Dermis microvascular lymphatic vessel endothelial cell (primary cell): ENCODE measurements at places on chromosomes 13 and 19.
A peak's percentile ranks its signal among the peaks of the same experiment; 100 is the strongest.

DNA sequence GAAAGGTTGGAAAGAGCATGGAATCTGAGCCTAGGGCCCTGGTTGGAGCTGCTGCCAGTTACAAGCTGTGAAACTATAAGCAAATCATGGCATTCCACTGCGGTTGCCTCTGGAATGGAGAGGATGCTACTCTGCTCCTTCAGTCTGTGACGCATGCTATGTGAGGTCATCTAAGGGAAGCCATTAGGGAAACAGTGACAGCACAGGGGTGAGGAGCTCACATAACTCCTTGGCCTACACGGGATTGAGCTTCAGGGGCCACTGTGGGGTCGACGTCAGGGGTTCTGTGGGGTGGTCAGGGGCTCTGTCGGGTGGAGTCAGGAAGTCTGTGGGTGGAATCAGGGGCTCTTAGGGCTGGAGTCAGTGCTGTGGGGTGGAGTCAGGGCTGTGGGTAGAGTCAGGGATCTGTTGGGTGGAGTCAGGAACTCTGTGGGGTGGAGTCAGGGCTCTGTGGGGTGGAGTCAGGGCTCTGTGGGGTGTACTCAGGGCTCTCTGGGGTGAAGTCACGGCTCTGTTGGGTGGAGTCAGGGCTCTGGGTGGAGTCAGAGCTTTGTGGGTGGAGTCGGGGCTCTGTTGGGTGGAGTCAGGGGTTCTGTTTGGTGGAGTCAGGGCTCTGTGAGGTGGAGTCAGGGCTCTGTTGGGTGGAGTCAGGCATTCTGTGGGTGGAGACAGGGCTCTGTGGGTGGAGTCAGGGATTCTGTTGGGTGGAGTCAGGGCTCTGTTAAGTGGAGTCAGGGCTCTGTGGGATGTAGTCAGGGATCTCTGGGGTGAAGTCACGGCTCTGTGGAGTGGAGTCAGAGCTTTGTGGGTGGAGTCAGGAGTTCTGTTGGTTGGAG, 35.8 kb upstream of the MEDAG start:
- no peak for DNase-seq

GRCh38 chr13:34162544-34162933, 344.6 kb downstream of the RFC3 start:
- no peak for DNase-seq

GRCh38 chr13:27481766-27482165, 31.4 kb upstream of the MTIF3 start:
- DNase-seq: peak; percentile 46

DNA sequence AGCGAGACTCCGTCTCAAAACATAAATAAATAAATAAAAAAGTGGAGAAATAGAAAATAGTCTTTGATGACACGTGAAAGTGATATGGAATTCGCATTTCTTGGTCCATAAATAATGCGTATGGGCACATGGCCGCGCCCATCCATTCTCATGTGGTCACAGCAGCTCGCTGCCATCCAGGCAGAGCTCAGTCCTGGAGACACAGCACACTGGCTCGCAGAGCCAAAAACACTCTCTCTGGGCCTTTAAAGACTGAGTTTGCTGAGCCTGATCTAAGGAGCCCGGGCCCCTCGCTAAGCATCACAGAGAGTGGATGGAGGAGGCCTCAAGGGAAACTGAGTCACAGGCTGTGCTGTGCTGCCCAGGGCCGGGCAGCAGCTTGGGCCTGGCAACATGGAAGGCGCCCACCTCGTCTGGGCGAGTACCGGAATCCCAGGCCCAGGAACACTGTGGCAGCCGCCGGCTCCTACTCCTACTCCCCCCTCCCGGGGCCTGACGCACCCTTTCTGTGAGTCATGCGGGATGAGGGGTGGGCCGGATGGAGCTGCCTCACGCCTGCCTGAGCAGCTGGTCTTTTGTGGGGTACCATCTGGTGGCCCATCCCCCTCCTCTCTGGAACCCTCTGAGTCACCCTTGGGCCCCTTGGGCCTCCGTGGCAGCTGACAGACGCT, 28.9 kb upstream of the CACTIN start:
- DNase-seq: no peak

GRCh38 chr19:11020982-11021759, 60.3 kb downstream of the SMARCA4 start:
- DNase-seq: no peak

DNA sequence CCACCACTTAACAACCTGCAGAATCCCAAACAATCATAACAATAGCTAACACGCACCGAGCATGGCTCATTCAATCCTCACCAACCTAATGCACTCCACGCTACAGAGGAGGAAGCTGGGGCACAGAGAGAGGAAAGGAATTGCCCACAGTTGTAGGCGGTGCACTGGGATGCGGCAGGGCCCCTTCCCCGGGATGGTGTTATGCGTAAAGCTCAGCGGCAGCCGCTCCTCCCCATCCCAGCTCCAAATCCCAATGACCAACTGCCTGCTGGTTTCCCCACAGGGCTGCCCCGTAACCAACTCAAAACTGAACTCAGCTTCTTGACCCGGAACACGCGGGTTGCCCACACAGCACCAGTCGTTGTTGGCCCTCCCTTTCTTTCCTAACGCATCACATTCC, 42.2 kb downstream of the SERP2 start:
- DNase-seq: no peak
